ENCODE measurements at places on chromosomes 7 and 10.

- DNase-seq = no peak
These were observed 103.0 kb downstream of the CTBP2 start for GRCh38 chr10:125057158-125058001.

- no peak for DNase-seq
These were observed 88.3 kb upstream of the CACUL1 start for GRCh38 chr10:118842843-118843624.

DNA sequence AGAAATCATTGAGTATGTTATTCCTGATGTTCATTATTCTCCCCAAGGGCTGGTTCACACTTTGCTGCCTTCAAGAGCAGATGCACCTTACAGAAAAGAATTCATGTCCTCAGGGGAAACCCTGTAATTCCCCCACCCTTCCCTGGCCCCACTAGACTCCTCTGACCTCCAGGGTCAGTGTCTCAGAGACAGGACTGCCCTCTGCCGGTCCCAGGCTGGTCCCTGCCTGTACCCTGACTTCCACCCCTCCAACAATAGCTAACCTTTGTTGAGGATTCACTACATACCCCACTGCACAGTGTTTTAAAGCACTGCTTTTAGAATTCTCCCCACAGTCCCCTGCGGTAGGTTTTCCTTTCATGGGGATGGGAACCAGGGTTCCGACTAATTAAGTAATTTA, 4.4 kb upstream of the SEPHS1 start:
- no peak for DNase-seq

GRCh38 chr10:29151005-29151404, 137.9 kb upstream of the LYZL1 start:
- no peak for DNase-seq

DNA sequence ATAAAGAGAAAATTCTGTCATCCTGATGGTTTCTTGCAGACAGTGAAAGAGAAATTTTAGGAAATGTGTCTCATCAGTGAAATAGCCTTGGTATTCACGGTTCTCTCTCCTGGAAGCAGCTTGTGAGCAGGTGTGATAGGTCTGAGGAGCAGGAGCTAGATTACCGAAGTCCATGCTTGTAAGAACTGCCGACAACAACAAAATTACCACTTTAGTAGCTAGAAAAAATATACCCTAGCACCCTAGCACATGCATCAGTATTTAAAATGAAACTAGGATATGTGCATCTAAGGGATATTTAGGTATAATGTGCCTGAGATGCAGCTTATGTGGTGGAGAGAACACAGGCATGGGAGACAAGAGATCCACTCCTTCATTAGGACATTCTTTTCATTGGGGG, 82.3 kb downstream of the VPS50 start:
- no peak for DNase-seq

DNA sequence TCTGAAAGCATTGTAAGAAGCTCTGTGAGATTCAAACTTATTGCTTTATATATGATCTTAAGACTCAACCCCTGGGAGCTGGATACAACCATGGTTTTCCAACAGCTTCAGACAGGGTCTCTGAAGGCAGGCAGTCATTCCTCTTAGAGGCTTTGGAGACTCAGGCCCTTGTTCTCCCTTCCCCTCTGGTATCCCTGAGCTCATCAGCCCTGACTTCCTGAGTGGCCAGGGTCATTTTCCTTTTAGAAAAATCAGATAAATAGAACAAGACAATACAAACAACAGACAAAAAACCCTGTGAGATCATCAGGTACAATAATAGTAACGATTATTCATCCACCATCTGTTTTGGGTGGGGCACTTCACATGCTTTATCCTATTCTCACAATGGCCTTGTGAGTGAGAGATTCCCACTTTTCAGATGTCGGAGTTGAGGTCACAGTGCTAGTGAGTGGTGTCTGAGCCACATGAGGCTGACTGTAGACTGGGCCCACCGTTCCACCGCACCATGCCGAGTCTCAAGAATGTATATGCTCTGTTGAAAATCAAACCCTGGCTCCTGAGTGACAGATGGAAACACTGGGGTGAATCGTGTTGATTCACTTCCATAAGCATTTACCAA, 144.2 kb downstream of the CXCL12 start:
- DNase-seq = no peak

DNA sequence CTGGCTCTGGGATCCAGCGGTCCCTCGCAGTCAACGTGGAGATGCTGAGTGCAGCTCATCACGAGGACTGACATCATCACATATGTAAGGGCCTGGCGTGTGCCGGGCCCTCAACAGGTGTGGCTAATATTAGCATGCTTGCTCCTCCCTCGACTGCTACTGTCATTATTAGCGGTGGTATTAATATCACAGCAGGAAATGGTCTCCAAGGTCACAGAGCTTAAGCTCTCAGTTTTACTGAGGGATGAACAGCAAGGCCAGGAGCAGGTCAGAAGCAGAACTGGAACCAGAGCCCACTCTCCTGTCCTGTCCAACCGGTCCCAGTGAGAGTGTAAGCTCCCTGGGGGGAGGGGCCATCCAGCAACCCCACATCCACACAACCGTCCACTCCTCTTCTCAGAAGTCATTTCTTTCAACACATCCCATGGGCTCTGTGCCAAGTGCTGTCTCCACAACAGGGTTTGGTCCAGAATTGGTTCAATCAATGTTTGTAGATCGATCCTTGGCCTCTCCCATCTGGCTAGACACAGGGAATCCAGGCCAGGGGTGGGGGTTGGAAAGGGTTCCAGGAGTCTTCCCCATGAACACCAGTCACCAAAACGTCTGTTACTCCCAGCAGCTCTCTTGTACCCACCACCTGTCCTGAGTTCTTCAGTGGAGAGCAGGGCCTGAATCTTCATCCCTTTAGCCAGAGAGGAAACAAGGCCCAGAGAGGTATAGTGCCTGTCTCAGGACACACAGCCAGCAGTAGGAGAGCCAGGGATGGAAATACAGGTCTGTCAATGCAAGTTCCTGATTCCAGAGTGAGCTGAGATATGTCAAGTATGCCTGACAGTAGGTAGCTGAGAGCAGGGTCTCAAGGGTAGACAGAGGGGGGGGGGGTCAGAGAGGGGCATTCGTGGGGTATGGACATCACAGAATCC, 45.3 kb upstream of the ZMIZ1 start:
- no peak for DNase-seq
